Activated CD4-positive, CD25-positive, alpha-beta regulatory T cell treated with anti-CD3 and anti-CD28 coated beads, Interleukin-2, amount 50 U/mL, for 72 hours (primary cell): ENCODE measurements at places on chromosomes 1 and 21.

GRCh38 chr1:205518661-205519540 is 14.4 kb downstream of the CDK18 start:
- no peak for DNase-seq

GRCh38 chr21:41537356-41537755 is 29.4 kb upstream of the TMPRSS2 start:
- no peak for DNase-seq

DNA sequence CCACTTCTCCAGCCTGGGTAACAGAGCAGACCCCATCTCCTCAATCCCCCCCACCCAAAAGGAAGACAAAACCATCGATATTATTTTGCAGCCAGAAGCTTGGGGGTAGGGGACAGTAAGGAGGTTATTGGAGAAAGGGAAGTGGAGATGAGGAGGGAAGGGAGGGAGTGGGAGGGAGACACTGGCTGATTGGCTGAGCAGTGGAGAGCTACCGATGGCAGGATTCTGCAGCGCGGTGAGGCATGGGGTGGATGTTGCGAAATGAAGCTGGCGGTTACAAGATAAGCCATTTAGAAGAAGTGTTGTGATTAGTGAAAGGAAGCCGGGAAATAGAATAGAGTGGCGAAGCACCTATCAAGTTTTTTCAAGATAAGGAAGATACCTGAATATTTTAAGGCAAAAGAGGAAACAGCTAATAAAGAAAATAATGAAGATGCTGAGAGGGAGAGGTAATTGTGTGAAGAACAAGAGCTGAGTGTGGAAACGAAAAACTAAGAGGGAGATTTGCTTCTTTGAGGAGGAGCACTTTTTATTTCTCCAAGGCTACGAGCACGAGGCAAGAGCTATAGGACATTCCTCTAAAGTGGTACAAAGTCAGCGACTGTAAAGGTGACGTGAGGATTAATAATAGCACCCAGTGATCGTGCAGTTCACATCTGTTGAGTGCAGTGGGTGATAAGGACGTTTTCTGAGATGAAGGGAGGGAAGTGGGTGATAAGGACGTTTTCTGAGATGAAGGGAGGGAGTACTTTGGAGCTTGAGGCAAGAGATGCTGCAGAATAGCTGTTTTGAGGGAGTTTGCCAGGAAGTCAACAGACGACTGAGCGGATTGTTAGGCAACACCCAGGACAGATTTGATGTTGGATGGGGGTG is 103.2 kb upstream of the KIF26B start:
- no peak for DNase-seq

- no peak for DNase-seq
Measured at GRCh38 chr1:197200272-197200899, 53.9 kb upstream of the ASPM start.

GRCh38 chr21:38140207-38140903 is 116.4 kb upstream of the KCNJ15 start:
- DNase-seq = no peak

- DNase-seq = no peak
Measured at GRCh38 chr1:88661951-88662699, 21.9 kb upstream of the PKN2 start.

DNA sequence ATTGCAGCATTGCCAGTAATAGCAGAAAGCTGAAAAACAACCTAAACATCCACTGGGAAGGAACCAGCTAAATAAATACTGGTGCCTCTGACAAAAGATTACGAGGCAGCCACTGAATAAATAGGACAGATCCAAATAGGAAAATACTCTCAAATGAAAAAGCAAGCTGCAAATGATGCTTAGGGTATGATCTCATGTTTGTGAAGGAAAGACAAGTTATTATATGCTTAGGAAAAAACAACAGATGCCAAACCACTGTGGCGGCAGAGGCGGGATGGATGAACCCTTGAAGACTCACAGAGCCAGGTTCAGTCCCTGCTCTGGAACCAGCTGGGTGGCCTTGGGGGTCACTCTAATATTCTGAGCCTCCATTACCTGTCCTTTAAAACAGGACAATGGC is 41.6 kb downstream of the MATN1 start:
- no peak for DNase-seq

DNA sequence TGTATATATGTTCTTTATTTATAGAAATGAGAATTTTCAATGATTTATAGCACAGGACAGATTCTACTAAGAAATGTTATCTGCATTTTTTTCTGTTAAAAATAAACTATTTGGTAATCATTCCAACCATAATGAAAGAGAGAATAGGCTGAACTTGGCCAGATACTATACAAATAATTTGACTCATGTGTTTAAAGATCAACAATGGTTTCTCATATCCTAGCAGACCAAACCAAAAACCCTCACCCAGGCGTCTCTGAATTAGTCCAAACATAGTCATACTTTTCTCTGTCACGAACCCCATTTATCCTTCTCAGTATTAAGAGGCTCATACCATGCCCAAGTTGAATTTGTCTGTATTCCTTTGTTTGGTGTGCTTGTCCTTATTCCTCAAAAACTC is 40.3 kb downstream of the RPE65 start:
- no peak for DNase-seq

DNA sequence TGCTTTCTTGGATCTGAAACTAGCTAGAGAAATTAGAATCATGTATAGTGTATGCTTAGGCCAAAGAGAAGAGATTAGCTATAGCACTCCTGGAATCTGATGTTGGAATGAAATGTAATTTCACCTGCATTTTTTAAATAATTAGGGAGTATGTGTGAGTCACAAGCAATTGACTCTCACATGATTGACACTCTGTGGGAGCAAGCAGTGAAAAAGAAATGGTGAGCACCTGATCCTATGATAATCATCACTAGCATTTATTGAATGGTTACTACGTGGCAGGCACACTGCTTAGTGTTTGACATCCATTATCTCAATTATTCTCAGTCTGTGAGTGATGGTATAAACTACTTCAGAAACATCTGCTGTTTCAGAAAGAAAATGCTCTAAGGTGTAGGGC is 176.6 kb downstream of the NRIP1 start:
- no peak for DNase-seq

DNA sequence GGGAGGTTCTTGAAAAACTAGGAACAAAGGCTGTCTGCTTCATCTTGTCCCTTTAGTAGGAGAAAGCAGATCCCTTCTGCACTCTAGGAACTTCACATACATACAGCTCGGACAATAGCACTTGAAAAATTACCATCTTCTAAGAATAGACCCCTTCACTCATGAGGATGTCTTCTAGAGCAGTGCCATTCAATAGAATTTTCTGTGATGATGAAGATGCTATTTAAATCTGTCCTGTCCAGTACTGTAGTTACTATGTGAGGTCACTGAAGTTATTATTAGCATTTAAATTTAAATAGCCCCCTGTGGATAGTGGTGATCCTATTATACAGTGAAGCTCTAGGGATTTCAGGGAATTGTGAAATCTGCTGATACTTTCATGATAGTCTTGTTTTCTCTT is 46.4 kb upstream of the RAB3GAP2 start:
- DNase-seq = no peak

DNA sequence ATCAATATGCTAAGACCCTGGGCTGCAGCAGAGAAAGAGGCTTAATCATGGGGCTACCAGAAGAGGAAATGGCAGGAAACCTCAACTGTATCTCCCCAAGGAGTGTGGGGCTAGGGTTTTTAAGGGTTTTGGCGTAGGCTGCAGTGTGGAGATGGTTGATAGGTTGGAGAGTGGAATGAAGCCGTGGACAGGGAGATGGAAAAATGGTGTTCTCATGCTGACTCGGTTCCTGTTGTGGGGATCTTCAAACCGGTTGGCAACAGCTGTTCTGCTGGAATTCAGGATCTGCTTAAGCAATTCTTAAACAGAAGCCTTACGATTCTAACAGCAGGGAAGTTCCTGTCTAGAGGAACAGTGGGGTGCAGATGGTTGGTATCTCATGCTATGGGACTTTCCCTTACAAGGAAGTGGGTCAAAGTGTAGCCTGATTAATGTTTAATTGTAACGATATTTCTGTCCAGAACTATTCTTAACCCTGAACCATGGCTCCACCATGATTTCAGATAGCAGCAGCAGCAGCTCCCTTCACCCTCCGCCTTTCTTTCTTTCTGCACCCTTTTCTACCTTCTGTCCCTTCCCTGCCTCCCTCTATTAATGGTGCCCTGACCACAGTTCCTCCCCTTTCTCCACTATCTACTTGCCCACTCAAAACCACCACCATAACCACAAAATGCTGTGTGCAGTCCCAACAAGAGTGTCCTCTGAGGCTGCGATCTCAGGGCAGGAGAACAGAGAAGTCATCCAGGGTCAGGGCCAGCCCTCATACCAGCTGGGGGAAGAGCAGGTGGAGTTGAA is 30.8 kb downstream of the RSPH1 start:
- no peak for DNase-seq

GRCh38 chr1:39863177-39863576 is 20.1 kb downstream of the TRIT1 start:
- no peak for DNase-seq

- DNase-seq = no peak
Measured at GRCh38 chr1:119004129-119004527, 16.0 kb upstream of the TBX15 start.

DNA sequence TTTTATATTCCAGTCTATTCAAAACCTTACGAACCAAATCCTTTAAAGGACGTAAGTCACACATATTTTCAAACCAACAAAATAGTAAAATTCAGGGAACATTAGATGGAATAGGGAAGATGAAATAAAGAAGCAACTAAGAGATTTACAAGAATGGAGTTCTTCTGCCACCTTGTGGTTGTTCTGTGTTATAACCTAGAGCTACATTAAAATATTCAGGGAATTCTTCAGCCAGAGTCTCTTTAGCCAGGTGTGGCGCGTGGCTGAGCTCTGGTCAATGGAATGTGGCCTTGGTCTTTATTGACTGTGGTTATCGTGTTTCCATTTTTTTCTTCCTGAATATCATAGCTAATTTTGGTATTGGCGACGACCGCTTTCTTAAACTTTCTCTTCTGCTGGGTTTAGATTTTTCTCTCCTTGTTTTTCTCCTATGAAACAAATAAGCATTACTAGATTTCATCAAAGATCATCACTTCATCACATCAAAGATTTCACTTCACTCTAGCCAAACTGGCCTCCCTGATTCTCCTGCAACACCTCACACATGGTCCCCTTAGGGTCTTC is 221.3 kb downstream of the MRPL39 start:
- no peak for DNase-seq

DNA sequence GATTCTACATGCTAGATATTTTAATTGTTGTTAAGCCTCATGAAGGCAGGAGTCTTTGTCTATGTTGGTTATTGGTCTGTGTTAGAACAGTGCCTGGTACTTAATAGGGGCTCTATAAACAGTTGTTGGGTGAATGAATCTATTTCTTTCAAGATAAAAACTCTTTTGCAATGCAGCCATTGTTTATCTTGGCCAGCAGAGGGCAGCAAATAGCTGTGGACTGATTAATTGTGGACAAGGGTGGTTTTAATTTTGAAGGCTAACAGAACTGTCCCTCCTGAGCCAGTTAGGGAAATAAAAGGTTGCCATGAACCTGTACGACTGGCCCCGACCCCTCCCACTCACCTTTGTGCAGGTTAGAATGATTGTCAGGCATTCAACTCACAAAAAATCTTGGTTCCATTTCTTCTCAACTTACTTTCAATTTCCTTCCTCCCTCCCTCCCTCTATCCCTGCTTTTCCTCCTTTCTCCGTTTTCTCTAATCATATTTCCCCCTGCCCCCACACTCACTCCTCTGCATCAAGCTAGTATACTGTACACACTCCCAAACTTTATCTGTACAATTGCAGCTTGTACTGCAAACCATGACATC is 66.3 kb upstream of the DIRAS3 start:
- DNase-seq = no peak

DNA sequence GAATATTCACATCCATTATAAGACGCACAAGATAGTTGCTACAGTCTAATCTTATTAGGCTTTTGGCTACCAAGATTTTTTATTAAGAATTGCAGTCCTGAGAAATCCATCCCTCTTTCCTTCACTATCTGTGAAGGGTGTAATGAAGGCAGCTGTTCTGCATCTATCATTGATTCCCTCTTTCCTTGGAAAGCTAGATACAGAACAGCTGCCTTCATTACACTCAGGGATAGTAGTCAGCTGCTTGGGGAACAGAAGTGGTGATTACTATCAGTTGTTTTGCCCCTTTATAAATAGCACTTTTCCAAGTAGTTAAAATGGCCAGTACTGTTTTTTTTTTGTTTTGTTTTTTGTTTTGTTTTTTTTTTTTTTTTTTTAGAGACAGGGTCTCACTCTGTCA is 70.2 kb downstream of the IARS2 start:
- no peak for DNase-seq

DNA sequence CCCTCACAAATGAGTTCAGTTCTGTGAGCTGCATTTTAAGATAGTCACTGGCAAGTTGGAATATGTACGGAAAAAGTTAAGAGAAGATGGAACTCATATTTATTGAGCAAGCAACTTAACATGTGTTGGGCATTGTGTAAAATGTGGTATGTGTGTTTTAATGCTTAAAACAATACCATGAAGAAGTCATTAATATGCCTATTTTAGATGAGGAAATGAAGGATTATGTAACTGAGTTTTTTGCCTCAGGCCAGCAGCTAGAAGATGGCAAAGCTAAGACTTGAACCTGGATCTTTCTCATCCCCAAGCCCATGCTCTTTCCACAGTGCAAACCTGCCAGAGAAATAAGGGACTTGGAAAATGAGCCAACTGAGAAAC is 48.9 kb downstream of the SPATA46 start:
- DNase-seq = no peak

GRCh38 chr21:44089001-44089911 is 17.9 kb upstream of the PWP2 start:
- DNase-seq = no peak

DNA sequence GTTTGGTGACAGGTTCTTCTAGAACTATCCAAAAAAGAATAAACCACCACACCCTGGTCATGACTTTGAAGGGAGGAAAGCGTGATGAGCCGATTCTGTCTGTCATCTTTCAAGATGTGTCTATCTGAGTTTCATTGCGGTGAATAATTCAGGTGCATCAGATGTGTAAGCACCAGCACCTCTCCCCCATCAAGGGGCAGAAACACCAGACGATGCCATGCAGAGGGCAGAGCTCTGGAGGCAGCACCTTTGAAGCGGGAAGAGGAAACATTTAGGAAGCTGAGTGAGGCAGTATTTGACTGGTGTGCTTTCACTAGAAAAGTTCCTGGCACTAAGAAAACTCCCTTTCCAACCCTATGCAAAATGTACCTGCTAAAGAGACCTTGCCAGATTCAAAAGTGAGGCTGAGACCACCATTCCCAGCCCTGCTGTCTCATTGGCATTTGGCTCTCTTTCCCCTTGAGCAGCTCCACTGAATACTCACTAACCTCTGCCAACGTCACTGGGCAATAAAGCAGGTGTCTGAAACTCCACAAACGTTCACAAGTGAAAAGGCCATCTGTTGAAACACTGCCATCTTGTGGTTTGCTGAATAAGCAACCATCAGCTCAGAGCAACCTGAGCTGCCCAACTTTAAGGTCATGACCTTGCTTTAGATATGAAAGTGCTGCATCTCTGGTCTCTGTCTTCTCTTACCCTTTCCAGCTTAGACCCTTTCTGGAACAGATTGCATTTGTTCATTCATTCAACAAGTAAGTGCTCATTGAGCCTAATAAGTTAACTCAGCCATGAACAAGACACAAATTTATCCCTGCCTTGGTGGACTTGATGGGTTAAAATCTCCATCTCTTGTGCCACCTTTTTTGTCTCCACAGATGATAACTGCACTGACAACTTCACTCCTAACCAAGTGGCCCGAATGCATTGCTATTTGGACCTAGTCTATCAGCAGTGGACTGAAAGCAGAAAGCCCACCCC is 228.6 kb downstream of the PAPPA2 start:
- DNase-seq = no peak

GRCh38 chr1:213385806-213386324 is 334.8 kb downstream of the RPS6KC1 start:
- no peak for DNase-seq

GRCh38 chr1:223622132-223622842 is 43.2 kb downstream of the CAPN8 start:
- no peak for DNase-seq
